Left ventricle myocardium superior (tissue), 1 donor: ENCODE measurements at places on chromosomes 1 and 21. TPM values are rescaled to one million over a fixed set of nuclear protein-coding genes. Genes with fewer than 3 reads are reported as not detected.

- DNase-seq = no peak
Observed at GRCh38 chr1:245510144-245510543, 355.4 kb downstream of the KIF26B start.

DNA sequence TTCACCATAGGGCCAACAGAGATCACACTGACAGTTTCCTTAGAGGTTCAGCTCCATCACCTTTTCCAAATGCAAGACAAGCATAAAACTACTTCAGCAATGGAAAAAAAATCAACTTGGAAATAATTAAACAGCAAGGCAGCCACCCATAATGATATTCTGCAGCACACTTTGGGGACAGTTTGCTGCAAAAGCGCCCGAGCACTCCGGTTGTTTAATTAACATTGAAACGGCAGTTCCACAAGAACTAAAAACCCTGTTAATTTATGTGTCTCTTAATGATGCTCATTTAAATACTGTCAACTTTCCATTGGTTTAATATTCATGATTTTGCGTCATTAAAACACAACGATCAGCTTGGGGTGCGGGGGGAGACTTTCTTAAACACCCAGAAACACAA lies 153.2 kb downstream of the ELAVL4 start:
- no peak for DNase-seq

DNA sequence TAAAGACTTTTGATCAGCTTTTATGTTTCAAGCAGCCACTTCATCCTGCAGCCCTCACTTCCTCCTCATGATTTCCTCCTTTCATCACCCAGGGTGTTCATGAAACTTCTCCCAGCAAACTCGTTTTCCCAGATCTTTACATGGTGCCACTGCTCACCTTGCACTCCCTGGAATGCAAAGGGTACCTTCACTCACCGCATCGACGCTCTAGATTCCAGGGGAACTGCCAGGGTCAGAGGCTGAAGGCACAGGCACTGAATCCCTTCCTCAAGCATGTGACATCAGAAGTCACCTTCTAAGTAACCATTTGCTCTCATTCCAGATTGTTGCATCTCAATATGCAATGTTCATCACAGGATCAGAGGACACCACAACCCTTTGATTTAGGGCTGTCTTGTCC lies 82.8 kb downstream of the PRKAB2 start:
- DNase-seq = no peak

- no peak for DNase-seq
Observed at GRCh38 chr1:218588540-218589172, 243.5 kb downstream of the TGFB2 start.

- DNase-seq = no peak
Observed at GRCh38 chr1:183291216-183291762, 105.2 kb downstream of the LAMC2 start.

DNA sequence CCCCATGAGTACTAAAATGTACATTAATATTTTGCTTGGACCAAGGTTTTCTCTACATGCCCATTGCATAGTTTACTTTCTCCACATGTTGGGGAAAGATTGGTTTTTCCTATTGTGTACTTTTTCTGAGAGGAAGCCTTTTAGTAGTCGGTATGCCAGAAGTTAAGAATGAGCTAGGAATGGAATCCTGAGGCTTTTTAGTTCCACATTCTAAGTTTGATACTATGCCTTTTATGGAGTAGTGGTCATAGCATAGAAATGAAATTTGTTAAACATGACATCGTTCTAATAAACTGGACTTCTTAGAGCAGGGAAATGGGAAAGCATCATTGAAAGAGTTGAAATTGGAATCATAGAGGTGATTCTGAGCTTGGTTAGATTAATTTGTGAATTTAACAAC lies 64.3 kb downstream of the BCL9 start:
- DNase-seq = no peak

- DNase-seq = no peak
Observed at GRCh38 chr1:36705629-36706028, 222.9 kb upstream of the CSF3R start.

GRCh38 chr1:73593804-73594203 lies 604.2 kb downstream of the LRRIQ3 start:
- DNase-seq = no peak

DNA sequence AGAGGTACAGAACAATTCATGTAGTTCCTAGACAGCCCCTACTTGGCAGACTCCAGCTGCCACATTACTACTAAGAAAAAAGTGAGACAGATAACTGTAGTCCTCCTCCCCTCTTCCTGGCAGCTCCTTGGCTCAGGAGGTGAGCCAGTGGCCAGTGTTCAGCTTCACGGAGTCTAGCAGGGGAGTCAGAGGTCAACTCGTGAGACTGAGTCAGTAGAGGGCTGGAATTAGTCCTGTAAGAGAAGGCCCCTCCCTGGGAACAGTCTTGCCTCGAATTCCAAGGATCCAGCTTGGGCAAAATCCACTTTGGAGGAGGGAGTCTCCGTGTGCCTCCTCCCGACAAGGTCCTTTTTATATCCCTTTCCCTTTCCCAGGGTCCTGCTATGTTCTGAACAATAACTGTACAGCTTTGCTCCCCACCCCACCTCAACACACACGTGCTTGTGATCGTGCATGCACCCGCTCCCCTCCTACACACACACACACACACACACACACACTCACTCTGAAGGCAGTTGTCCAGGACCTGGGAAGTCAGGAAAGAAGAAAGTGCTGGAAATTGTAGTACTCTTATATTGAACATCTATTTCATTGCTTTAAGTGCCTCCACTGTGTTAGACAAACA lies 22.5 kb upstream of the SLC27A3 start:
- no peak for DNase-seq

DNA sequence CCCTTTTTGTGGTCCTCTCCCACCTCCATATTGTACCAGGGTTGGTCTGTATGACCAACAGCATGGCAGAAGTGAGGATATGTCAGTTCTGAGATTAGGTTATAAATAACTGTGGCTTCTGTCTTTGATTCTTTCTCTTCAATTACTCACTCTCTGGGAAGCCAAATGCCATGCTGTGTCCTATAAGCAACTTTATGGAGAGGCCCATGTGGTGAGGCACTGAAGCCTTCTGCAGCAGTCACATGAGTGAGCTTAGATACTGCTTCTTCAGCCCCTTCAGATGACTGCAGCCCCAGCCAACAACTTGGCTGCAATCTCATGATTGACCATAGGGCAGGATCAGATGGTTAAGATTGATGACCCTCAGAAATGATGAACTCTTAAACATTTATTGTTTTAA lies 34.0 kb upstream of the SAMD13 start:
- DNase-seq = no peak

GRCh38 chr21:25721987-25722386 lies 12.7 kb downstream of the ATP5PF start:
- DNase-seq = no peak

- no peak for DNase-seq
Observed at GRCh38 chr1:67060811-67061218, 6.9 kb upstream of the SLC35D1 start.

AGT gene
- total RNA-seq = 54.9 TPM

HENMT1 gene
- total RNA-seq = 1.2 TPM

EPHA10 gene
- 0.10 TPM for total RNA-seq
